Dermis blood vessel endothelial cell (primary cell): ENCODE measurements at places on chromosomes 3 and 15.

DNA sequence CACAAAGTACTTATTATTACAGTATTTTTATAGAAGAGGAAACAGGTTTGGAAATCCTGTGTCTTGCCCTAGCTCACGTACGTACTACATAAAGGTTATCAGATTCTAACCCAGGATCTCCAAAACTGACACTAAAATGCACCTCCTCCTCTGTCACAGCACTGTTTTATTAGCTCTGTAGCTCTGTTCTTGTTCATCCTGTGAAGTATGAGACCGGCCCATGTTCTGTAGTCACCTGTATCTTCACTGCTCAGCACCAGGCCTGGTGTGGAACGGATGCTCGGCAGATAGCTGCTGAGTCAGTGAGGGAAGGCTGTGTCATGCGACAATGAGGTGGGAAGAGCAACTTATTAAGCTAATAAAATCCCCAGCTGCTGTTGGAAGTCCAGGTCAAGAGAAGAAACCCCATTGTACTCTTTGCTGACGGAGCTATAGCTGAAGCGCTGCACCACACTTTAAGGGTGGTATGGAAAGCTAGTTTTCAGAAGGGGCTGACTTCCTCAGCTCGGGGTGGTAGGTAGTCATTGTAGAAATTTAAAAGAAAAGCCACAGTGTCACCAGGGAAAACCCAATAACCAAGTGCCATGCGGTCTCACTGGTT is 22.8 kb downstream of the BCL2A1 start:
- no peak for DNase-seq

DNA sequence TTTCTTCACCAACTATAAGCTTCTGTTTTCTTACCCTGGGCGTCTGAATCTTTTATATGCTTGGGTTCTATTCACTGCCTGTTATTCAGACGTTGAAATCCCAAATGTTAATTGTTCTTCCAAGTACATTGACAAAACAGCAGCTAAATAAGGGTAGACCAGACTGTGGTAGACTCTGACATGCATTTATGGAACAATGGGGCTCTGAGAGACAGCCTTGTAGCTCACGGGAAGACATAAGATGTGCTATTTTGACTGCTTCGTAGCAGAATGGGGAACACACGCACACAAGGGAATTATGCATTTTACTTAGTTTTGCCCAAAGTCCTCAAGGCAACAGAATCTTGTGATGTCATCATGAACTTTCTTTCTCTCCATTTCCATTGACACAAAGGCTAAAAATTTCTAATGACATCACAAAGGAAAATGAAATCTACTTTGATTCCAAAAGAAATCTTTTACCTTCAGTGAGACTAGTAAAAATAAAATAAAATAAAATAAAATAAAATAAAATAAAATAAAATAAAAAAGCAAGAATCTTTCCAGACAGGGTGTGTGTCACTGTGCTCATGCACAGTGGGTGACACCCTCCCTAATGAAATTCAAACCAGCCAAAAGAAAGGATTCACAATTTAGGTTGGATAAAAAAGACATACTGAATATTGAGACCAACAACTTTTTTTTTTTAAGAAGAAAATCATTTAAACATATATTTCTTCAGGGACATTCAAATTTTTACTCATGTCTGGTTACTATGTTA is 346.6 kb downstream of the ZBTB20 start:
- no peak for DNase-seq

- DNase-seq: no peak
Observed at GRCh38 chr15:81502439-81502838, 128.4 kb upstream of the TMC3 start.

DNA sequence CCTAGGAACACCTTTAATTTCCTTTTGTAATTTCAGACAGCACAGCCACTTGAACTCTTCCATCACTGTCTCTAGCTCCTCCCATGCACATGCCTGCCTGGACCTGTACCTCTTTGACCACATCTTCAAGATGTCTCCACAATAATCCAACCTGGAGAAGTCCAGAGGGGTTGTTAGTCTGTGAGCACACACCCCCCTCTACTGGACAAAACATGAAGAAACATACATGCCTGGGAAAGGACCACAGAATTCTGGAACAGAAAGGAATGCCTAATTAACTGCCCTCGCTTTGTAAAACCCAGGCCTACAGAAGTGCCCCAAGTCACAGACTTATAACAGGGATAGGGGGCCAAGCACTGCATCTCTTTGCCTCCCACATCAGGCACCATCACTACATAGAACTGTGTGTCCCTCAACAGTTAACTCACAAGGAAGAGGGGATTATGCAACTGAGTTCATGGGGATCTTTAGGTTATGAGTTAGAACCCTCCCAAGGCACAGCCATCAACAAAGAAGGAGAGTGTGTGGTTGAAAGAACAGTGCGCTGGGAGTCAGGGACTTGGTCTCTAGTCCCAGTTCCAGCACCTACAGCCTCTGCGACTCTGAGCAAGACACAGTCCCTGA is 61.7 kb downstream of the FMN1 start:
- DNase-seq: peak; percentile 77

DNA sequence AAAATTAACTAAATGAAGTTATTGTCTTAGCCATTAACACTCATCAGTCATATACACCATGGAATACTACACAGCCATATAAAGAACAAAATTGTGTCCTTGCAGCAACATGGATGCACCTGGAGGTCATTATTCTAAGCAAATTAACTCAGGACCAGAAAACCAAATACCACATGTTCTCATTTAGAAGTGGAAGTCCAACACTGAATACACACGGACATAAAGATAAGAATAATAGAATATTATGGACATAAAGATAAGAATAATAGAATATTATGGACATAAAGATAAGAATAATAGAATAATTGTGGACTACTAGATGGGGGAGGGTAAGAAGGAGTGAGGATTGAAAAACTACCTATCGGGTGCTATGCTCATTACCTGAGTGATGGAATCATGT is 122.3 kb downstream of the CHL1 start:
- no peak for DNase-seq

GRCh38 chr15:43748376-43748775 is 2.1 kb downstream of the PDIA3 start:
- peak; percentile 20 for DNase-seq

DNA sequence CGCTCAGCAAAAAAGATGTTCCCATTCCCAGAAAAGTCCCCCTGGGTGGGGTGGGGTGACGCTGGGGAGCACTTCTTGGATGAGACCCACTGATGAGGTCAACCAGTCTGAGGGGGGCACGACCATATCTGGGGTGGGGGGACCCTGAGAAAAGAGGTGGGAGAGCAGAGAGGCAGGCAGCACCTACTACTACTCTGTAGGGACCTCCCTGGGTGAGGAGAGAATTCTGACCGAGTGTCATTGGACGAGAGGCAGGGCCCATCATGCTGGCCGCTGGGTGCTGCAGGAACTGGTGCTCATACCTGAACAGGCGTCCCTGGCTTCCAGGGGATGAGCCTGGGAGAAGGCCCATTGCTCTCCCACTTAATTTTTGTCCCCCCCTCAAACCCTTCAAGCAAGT is 158.8 kb downstream of the KLF13 start:
- DNase-seq: no peak

- no peak for DNase-seq
Observed at GRCh38 chr3:14636496-14637087, 15.0 kb upstream of the CCDC174 start.

GRCh38 chr3:102466001-102466400 is 31.2 kb downstream of the ZPLD1 start:
- no peak for DNase-seq

GRCh38 chr15:85330901-85331588 is 49.4 kb upstream of the AKAP13 start:
- peak; percentile 87 for DNase-seq

DNA sequence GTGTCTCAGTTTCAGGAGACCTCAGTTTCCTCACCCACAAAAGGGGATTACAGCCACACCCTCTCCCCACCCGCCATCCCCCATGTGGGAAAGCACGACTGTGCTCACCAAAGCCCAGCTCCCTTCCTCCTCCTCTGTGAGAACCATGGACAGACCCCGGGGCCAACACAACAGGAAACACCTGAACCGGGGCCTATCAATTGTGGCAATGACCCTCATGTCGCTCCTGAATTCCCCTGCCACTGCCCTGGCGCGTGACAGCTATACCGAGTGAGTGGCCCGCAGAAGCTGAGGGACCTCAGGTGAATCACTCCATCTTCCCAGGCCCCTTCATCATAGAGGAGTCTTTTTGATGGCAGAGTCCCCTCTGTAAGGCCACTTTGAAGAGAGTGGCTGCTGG is 28.6 kb downstream of the PLEKHO2 start:
- DNase-seq: peak; percentile 85

GRCh38 chr3:166283840-166284239 is 446.6 kb upstream of the BCHE start:
- no peak for DNase-seq

DNA sequence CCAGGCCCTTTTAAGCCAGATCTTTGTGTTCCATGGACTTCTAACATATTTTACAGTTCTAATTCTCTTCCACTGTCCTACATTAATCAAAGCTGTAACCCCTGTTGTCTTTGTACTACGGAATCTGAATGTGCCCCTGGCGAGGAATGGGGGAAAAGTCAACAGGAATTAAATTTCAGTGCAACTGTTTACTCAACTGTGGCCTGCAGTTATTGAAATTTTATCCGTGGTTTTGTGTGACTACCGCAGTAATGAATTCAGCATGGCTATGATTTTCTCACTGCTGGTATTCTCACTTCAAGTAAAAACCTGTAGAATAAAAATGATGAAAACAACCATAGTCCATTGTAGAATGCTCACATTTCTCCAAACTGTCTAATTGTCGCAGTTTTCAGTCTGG is 388.0 kb downstream of the FOXP1 start:
- no peak for DNase-seq

- DNase-seq: no peak
Observed at GRCh38 chr3:78183906-78184599, 1144.2 kb downstream of the ROBO2 start.

DNA sequence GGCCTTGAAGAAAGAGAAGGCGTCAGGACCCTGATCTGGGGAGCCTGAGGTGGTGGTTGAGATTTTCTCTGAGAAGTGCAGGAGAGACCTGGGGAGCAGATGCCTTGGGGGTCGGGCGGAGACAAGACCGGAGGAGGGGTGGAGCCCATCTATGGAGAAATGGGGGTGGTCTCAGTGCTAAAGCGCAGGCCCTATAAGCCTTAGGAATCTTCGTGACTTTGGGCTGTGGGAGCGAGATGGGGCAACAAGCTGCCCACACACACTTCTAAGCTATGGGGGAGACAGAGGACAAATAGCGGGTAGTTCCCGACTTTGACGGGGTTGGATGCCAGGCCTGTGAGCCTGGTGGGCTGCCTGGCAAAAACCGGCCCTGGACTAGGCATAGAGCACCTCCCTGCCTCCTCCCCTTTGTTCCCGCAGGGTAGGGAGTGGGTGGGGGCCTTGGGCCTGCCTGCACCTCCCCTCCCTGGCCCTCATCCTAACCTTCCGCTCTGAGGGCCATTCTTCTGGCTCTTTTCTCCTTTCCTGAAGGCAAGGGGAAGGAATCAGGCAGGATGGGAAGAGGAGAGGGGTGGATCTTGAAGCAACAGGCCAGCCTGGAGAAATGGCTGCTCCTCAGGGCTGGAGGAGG is 880 bp downstream of the NISCH start:
- peak; percentile 37 for DNase-seq

DNA sequence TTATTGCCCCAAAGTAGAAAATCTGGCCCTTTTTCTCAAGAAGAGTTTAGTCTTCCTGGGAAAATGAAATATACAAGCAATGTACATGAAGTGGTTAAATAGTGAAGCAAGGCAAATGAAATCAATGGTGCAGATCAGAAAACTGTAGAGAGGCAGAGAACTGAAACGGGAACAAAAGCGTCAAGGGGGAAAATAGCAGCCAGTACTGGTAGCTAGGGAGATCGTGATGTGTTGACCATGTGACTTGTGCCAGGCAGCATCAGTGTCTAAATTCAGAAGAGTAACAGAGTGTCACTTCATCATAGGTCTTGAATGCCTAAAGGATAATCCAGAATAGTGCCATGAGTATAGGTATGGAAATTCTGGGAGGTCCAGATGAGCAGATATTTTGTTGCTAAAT is 163.1 kb downstream of the CHL1 start:
- DNase-seq: no peak

- no peak for DNase-seq
Observed at GRCh38 chr3:178459038-178459410, 77.2 kb upstream of the KCNMB2 start.

DNA sequence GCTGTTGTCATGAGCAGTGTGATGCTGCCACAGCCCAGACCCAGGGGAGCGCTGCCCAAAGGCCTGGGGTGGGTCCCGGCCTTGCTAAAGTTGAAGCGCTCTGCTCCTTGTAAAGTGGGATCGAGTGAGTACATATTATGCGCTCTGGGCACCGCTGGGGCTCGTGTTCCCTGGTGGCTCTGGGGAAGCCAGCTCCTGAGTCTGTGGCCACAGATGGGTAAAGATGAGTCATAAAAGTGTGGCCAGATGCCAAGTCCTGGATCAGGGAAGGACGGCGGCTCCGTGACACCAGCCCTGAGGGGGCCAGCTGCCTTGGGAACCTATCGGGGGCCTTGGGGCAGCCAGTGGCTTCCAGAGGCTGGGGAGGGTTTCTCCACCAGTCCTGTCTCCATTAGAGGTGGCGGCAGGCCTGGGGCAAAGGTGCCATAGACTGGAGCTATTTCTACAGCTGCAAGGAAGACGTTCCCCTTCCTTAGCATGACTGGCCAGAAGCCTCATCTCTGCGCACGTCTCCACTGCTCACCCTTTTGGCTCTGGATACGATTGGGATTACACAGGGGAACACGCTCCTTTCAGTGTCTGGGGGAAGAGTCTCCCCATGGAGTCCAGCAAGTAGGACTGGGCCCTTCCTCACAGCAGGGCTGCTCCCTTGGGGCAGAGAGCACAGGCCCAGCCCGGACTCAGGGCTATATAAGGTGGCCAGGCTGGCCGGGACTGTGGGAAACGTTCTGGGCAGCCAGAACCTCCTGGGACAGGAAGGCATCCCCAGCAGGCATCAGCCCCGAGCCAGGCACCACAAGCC is 1.2 kb upstream of the ITIH4 start:
- peak; percentile 87 for DNase-seq

DNA sequence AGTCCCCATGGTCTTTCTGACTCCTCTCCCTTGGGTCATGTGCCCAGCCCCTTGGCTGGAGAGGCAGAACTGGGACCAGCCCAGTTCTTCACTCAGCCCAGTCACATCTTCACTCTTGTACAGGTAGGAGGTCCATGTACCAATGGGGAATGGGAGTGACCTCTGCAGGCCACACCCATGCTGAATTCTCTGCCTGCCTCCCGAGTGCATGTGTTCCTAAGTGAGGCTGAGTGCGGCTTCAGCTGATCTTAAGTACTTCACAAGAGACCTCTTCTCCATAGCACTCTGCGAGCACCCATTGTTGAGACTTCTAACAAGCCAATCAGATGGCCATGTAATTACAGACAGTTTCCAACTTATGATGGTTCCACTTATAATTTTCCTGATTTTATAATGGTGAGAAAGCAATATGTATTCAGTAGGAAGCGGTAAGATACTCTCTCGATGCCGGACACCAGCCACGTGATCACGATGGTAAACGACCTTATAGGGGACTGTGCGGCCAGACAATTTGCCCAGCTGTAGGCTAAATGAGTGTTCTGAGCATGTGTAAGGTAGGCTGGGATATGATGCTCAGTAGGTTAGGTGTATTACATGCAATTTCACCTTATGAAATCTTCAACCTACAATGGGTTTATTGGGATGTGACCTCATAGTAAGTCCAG is 112.1 kb downstream of the KLF13 start:
- DNase-seq: no peak

- peak; percentile 68 for DNase-seq
Observed at GRCh38 chr15:74529921-74530320, 11.1 kb upstream of the ARID3B start.
